NCI-H1417 treated with DMSO at 0.1 percent for 48 hours (cell line): ENCODE measurements at places on chromosomes 3 and 15.

- no peak for DNase-seq
These were observed 12.4 kb upstream of the RAB11A start for GRCh38 chr15:65856821-65857455.

DNA sequence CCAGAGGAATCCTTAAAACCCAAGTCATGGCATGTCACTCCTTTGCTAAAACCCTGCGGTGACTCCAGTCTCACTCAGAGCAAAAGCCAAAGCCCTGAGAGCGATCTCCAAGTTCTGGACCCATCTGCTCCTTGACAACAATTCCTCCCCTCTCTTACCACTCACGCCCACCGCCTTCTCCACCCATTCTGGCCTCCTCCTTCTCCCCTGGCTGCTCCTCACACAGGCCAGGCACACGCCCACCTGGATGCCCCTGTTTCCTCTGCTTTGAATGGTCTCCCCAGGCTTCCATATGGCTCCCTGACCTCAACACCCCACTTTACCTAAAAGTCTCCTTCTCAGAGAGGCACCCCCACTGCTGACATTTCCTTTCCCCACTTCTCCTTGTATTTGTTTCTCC lies 146.1 kb upstream of the LINGO1 start:
- DNase-seq, result no peak

- DNase-seq, result no peak
These were observed 3.0 kb downstream of the PLSCR4 start for GRCh38 chr3:146247911-146248310.

- DNase-seq, result no peak
These were observed 112.5 kb downstream of the CPNE4 start for GRCh38 chr3:131922356-131922755.

DNA sequence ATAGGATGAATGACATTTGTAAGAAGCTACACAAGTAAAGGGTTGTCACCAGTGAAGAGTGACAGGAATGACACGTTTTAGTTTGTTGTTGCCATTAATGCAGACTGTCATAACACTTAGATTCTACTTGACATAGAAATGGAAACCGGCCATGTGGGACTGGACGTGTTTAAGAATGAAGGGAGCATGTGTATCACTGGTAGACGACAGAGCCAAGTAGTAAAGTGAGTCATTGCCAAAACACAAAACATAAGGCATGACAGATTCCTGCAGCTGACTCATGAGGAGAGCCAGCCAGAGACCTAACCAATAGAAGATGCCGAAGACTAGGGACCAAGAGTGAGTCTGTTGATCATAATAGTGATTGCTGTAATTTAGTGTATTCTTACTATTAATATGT lies 106.2 kb upstream of the PLAAT1 start:
- no peak for DNase-seq

GRCh38 chr3:98004721-98005120 lies 30.4 kb downstream of the GABRR3 start:
- no peak for DNase-seq

DNA sequence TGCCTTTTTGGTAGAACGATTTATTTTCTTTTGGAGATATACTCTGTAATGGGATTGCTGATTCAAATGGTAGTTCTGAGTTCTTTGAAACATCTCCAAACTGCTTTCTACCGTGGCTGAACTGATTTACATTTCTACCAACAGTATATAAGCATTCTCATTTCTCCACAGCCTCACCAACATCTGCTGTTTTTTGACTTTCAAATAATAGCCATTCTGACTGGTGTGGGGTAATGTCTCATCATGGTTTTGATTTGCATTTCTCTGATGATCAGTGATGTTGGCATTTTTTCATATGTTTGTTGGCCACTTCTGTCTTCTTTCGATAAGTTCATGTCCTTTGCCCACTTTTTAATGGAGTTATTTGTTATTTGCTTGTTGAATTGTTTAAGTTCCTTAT lies 154.0 kb downstream of the ABHD5 start:
- DNase-seq, result no peak

- no peak for DNase-seq
These were observed 39.3 kb upstream of the SLC22A13 start for GRCh38 chr3:38226273-38226672.

- no peak for DNase-seq
These were observed 25.4 kb downstream of the PDIA5 start for GRCh38 chr3:123092243-123092642.

GRCh38 chr15:63718590-63719035 lies 115.1 kb downstream of the HERC1 start:
- DNase-seq, result no peak

DNA sequence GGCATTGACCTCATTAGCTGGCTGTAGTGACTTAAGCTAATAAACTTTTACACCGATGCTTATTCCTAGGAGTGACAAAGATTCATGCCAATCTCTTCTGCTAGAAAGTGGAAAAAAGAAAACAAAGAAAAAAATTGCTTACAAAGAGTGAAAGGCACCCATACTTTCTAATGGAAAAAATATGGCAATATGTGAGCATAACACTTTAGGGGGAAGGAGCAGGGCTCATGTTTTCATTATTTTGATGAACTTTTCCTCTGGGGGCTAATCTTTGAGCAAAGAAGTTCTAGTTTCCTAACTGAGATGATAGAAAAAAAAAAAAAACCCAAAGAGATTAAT lies 94.8 kb upstream of the THRB start:
- no peak for DNase-seq

GRCh38 chr3:172929451-172929850 lies 178.9 kb downstream of the ECT2 start:
- no peak for DNase-seq
